CD4-positive, alpha-beta T cell treated with Interleukin-10 for 1 hour (primary cell): ENCODE measurements at places on chromosomes 11 and 22.

GRCh38 chr22:41504397-41504796 lies 35.5 kb downstream of the ACO2 start:
- DNase-seq = no peak

- no peak for DNase-seq
Measured at GRCh38 chr11:11220786-11221185, 132.3 kb downstream of the CSNK2A3 start.

DNA sequence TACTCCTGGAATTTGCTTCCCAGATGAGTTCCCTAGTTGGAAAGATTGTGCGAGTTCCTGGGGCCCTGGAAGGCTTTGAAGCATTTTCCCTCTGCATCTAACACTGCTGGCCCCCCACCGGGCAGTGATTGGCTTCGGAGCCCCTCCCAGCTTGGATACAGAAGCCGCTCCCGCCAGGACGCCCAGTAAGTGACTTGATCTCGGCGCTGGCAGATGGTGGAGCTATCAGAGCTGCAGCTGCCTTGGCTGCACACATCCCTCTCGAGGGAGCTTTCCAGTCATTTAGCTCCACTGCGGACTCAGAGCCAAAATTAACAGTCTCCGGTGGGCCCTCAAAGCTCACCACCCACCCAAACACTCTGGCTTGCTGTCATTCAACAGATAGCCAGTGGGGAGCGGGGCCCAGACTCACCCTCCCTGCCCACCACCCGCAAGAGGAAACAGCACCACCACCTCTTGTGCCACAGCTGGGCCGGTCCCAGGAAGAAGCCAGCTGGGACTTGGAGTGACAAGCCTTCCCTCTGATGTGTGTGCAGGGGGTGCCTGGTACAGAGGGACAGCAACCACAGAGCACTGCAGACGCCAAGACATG lies 162.3 kb downstream of the TRIM29 start:
- no peak for DNase-seq

- no peak for DNase-seq
Measured at GRCh38 chr11:120912504-120912903, 111.4 kb upstream of the TBCEL start.

DNA sequence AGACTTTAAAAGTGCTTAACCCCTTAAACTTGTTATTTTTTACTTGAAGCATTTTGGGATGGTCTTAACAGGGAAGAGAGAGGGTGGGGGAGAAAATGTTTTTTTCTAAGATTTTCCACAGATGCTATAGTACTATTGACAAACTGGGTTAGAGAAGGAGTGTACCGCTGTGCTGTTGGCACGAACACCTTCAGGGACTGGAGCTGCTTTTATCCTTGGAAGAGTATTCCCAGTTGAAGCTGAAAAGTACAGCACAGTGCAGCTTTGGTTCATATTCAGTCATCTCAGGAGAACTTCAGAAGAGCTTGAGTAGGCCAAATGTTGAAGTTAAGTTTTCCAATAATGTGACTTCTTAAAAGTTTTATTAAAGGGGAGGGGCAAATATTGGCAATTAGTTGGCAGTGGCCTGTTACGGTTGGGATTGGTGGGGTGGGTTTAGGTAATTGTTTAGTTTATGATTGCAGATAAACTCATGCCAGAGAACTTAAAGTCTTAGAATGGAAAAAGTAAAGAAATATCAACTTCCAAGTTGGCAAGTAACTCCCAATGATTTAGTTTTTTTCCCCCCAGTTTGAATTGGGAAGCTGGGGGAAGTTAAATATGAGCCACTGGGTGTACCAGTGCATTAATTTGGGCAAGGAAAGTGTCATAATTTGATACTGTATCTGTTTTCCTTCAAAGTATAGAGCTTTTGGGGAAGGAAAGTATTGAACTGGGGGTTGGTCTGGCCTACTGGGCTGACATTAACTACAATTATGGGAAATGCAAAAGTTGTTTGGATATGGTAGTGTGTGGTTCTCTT lies 2.8 kb downstream of the MALAT1 start:
- peak; percentile 46 for DNase-seq

GRCh38 chr22:24207264-24208011 lies 26.2 kb downstream of the SUSD2 start:
- no peak for DNase-seq

GRCh38 chr11:76649011-76649410 lies 21.5 kb downstream of the LRRC32 start:
- DNase-seq = no peak

GRCh38 chr22:26213826-26214225 lies 44.6 kb downstream of the SEZ6L start:
- no peak for DNase-seq

- no peak for DNase-seq
Measured at GRCh38 chr11:737366-737765, 9.9 kb upstream of the TALDO1 start.

DNA sequence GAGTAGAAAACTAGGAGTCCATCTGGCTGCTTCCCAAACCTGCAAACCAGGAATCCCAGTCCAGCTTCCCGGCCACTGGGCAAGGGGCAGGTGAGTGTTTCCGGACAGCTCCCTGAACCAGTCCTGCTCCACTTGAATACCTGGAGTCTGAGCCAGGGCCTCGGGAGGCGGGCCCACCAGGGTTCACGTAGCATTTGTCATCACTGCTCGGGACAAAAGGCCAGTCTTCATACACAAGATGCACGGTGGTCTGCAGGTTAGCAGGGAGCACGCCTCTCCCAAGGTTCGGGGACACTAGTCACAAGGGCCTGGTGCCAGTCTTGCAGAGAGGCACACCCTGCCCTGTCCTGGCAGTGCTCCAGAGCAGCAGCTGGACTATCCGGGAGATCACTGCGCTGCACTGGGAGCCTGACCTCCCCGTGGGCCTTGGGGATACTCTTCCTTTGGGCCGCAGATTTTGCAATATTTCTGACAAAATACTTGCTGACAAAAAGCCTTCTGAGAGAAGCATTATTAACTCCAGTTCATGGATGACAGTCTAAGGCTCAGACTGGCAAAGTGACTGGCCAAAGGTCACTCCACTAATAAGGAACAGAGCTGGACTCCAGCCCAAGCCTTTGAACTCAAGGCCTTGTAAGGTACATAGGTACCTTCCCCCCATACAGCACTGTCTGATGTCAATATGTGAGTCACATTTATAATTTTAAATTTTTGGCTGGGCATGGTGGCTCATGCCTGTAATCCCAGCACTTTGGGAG lies 25.1 kb downstream of the CD6 start:
- DNase-seq = no peak

GRCh38 chr11:102864724-102865123 lies 10.1 kb downstream of the MMP12 start:
- DNase-seq = no peak

DNA sequence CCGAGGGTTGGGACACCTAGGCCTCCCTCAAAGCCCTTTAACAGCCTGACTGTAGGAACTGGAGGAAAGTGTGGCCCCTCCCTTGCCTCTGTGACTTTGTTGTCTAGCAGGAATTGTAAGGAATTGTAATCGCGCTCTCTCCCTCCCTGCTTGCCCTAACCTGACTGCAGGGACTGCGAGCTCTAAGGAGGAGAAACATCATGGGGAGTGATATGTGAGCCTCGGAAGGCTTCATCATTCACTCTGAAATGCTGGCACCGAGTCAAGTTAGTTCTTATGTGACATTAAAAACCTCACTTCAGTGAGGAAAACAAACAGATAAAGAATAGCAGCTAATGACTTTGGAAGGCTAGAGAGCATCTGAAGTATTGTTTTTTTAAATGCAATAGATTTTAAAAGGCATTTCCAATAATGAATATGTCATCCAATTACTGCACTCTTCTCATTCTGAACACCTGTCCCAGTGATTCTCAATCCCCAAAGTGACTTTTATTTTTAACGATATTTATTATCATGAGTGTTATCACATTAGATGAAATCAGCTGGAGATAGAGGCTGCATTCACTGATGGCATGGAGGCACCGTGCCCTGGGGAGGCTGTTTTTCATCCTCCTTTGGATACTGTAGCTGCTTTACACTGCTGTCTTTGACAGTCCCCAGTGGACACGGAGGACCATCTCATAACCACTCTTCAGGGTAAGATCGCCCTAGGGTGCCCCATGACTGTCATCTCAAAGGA lies 58.5 kb upstream of the NTM start:
- no peak for DNase-seq

- no peak for DNase-seq
Measured at GRCh38 chr11:113274713-113275582, 39.4 kb upstream of the TTC12 start.

- DNase-seq = no peak
Measured at GRCh38 chr22:33871935-33872334, 48.3 kb downstream of the LARGE1 start.

- DNase-seq = no peak
Measured at GRCh38 chr22:37187552-37187890, 526 bp downstream of the C1QTNF6 start.

DNA sequence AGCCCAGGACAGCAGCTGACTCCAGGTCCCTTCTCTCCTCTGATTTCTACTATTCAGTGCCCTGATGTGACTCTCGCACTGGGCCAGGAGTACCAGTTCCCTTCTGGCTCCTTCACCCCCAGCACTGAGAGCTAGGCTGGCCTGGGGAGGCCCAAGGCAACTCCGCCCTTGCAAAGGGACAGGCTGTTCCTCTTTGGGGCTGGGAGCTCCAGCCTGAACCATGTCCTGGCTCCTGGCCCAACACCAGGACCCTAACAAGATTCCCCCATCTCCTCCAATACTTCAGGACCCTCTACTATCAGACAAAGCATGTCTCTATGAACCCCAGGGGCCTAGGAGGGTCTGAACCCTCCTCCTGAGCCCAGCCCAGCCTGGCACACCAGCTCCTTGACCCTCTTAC lies 12.5 kb downstream of the CREB3L1 start:
- no peak for DNase-seq
